ENCODE measurements at places on chromosomes 11 and 22.

DNA sequence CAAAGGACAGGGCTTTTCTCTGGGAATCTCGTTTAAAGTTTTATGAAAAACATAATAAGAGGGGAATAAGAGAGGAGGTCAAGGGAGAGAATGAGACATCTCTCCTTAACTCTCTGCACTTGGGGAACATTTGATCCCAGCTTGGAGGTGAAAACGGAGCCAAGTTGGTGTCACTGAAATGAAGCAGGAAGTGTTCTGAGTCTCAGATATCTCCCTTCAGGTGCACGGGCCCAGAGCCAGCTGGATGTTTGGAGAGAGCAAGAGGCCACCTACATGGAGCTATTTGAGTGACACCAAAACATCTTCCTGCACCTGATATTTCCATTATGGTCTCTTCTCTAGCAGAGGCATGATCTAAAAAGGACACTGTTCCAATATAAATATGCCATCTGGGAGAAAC is 85.7 kb downstream of the BLID start:
- DNase-seq, result no peak

DNA sequence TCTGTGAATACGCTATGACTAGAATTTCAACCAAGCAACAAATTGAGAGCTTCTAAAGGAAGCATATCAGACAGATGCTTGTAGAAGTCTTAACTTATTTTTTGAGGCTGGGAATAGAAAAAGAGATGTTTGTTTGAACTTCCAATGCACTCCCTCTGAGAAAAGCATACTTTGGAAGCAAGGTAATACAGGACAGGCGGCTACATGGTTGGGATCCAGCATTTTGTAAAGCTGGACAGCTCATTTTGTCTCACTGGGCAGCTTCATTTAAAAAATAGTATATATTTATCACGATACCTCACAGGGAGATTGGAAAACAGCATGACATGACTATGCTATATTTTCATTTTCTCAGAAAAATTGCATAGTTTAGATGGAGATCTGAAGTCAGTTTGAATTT is 821.3 kb upstream of the API5 start:
- no peak for DNase-seq

GRCh38 chr11:66316849-66317251 is at the start of gene CD248:
Gene CD248 (minus strand): TSS chr11:66317044. CDS start chr11:66317027, 17 bp downstream.
- peak; percentile 90 for DNase-seq

DNA sequence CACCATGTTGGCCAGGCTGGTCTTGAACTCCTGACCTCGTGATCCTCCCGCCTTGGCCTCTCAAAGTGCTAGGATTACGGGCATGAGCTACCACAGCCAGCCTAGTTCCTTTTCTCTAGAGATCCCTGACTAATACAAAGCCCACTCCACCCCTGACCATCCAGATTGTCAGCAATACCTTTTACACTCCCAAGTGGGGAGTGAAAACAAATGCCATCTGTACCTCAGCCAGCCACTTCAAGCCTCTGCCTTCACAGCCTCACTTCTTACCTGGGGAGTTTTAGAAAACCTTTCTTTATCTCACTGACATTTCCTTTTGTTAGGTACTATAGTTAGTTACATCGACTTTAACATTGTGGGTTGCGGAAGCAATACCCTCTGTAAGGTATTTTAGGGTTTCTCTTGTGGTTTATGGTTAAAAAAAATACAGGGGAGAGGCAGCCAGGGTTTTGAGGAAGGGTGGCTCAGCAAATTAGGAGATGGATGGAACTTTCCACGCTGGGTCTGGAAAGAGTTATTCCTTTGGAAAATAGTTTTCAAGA is 8.9 kb downstream of the TOM1 start:
- no peak for DNase-seq

- DNase-seq, result no peak
Observed at GRCh38 chr11:27696115-27696514, 4.1 kb downstream of the BDNF start.

GRCh38 chr11:80284946-80285785 is 844.3 kb upstream of the TENM4 start:
- no peak for DNase-seq

DNA sequence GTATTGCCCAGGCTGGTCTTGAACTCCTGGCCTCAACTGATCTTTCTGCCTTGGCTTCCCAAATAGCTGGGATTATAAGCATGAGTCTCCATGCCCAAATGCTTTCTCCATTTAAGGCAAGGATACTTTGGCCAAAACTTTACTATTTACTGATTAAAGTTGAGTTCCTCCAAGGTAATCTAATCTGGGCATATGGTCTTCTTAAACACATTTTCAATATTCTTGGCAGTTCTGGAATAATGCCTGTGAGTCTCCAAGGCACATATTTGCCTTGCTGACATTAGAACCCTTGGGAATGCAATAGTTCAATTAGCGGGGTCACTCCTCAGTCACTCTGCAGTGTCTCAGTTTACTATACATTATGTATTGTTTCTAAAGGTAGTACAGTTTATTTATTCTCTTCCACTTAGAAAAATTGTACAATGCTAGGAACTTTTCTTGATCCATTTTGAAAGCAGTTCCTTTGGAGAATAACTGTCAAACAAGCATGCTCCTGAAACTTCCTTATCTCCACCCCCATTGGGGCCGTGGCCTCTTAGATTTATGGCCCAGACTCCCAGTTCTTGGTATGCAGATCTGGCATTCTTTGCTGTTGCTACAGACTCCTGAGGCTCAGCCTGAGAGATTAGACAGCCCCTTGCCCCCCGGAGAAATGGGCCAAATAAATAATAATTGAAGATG is 13.1 kb upstream of the RAB38 start:
- no peak for DNase-seq

GRCh38 chr11:112880495-112880894 is 80.7 kb upstream of the NCAM1 start:
- DNase-seq, result no peak

DNA sequence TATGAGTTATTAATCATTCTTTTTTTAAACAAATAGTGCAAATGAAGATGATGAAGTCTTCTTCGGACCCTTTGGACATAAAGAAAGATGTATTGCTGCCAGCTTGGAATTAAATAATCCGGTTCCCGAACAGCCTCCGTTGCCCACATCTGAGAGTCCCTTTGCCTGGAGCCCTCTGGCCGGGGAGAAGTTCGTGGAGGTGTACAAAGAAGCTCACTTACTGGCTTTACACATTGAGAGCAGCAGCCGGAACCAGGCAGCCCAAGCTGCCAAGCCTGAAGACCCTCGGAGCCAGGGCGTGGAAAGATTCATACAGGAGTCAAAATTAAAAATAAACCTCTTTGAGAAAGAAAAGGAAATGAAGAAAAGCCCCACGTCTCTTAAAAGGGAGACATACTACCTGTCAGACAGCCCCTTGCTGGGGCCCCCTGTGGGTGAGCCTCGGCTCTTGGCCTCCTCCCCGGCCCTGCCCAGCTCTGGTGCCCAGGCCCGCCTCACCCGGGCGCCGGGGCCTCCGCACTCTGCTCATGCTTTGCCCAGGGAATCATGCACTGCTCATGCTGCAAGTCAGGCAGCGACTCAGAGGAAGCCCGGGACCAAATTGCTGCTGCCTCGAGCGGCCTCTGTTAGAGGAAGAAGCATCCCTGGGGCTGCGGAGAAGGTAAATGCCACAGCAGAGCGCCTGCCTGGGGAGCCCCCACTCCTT is 11.8 kb downstream of the GTSE1 start:
- no peak for DNase-seq

DNA sequence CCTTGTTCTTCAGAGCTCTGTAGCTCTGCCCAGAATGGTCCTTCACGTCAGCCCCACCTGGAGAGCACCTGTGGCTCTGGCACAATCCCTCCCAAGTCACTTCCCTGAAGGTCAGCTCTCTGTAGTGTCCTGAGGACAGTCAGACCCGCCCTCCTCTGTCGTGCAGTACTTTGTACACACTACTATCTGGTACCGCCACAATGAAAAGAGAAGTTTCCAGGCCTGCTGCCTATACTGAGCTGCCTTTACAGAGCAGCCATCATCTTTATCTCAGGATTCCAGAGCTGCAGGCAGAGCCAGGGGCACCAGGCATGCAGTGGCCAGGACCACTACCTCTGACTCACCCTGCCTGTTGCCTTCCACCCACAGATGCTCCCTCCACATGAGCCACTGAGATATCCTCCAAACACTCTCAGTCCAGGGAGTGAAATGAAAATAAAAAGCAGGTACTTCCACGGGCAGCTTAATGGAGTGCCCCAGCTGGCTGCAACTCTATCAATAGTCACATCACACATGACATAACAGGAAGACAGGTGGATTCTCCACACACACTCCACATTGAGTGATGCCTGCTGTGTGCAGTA is 7.3 kb downstream of the PACSIN2 start:
- no peak for DNase-seq

DNA sequence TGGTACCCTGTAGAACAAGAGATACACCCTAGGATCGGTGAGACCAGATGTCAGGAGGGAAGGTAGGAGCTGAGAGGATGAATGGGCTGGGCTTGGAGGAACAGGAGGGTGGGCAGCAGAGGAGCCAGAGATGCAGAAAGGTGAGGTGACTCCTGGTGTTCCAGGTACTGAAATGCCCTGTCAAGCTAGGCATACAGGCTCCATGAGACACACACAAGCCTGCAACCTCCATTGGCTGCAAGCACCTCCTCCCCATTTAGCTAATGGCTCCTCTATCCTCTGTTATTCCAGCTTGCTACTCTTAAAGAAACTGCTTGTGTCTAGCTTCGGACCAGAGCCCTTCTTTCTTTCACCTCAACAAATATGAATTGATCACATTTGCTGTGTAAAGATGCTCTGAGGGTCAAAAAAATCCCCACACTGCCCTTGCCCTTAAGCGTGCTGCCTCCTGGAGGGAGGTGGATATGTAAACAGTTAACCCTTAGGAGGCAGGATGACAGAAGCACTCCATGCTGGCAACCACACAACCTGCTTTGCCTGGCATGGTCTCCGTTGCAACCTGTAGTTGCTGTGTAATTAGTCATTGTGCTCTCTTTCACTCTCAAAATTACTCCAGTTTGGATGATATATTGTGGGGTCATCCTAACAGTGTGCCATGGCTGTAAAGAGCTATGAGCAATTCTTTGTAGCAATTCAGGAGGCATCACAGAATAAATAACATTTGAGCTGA is 156.0 kb downstream of the PKNOX2 start:
- no peak for DNase-seq

GRCh38 chr11:22859756-22860155 is 518 bp downstream of the CCDC179 start:
- DNase-seq, result no peak

DNA sequence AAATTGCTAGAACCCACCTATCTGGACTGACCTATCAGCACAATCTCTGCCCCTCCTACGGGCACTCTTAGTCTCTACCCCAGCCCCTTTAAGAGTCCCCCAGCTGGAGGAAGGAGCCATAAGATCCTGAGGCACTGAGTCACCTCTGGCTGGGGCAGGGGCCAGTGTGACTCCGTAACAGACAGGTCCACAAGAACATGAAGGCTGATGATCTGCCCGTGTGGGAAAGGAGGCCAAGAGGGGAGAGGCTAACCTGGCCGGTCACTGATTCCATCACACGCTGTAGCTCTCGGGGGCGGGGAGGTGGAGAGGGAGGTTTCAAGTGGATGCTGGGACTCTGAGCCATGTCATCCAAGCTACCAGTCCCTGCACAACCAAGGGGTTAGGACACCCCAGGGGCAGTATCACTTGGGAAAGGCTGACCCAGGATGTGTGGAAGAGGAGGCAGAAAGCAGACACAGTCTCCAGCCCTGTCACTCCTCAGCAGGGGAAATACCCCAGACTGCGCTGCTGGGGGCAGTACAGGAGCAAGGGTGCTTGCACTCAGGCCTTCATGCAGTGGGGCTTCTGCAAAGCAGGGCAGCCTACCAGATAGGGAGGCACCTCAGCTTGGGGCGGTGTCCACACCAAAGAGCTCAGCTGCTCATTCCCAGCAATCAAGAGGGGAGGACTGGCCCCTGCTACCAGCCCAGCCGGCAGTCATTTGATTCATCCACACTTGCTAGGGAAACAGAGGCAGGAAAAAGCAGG is 22.3 kb downstream of the ARHGAP1 start:
- DNase-seq, result no peak

- DNase-seq, result no peak
Observed at GRCh38 chr11:126501641-126502040, 146.2 kb downstream of the ST3GAL4 start.

DNA sequence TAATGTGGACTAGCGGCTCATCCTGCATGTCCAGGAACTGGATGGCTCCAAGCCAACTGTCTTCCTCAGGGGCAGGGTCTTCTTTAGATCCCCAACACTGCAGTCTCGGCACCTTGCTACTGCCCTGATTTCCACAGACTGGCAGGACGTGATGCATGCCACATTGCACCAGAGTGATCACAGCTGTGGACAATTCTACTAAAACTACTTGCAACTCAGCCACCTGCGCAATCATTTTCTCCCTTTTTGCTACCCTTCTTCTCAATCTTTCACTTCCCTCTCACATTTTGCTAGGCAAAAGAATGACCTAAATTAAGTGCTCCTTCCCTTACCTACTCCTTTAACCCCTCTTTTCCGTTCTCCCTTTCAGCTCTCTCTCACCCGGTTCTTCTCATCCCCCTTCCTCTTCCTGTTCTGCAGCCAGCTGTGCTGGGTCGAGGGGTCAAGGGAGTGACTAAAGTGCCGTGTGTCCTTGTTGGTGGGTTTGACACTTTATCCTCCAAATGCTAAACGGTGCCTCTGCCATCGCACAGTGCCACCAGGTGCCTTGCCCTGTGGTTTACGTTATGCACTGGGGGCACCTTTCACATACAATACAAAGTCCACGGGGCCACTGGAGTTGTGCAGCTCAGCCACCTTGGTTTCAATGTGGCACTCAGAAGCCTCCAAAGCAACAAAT is 11.5 kb upstream of the PEX26 start:
- DNase-seq, result no peak

DNA sequence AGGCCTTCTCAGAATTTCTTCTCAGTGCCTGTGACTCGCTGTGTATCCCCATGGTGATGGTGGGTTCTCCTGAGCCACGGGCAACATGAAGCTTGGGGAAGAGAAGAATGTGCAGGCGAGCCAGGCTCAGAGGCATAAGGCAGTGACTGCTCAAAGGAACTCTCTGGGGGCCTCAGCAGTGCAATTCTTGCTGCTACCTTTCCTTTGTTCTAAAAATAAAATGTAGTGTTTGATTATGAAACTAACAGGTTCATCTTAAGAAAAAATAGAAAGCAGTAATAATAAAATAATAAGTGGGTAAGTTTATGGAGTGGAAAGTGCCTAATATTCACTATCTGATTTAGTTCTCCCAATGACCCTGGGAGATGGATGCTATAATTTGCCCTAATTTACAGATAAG is 46.7 kb downstream of the MEI1 start:
- no peak for DNase-seq

- no peak for DNase-seq
Observed at GRCh38 chr11:12762278-12762677, 88.1 kb downstream of the TEAD1 start.

GRCh38 chr11:69013009-69013951 is at the start of gene MRGPRF:
Gene MRGPRF (minus strand): TSS chr11:69013246. CDS start chr11:69009901, 3,345 bp downstream.
- DNase-seq, result peak; percentile 96

- DNase-seq, result no peak
Observed at GRCh38 chr11:112401036-112401769, 140.5 kb upstream of the PLET1 start.

- no peak for DNase-seq
Observed at GRCh38 chr11:47534704-47535251, 18.2 kb downstream of the CELF1 start.

DNA sequence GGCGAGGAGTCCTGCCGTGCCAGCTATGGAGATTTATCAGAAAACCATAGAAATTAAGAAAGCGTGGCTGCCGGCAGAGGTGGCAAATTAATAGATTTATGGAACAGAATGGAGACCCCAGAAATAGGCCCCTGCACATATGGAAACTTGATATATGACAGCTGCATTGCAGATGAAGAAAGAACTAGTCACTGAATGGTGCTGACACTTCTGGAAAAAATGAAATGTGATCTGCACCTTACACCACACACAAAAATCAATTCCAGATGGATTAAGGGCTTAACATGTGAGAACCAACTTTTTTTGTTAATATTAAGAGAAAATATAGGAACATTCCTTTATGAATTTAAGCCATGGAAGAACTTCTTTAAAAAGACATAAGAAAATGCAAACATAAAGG is 40.3 kb upstream of the TSKU start:
- DNase-seq, result no peak

Measured in femur (tissue), 1 donor.